ENCODE measurements at places on chromosomes 1 and 21.

DNA sequence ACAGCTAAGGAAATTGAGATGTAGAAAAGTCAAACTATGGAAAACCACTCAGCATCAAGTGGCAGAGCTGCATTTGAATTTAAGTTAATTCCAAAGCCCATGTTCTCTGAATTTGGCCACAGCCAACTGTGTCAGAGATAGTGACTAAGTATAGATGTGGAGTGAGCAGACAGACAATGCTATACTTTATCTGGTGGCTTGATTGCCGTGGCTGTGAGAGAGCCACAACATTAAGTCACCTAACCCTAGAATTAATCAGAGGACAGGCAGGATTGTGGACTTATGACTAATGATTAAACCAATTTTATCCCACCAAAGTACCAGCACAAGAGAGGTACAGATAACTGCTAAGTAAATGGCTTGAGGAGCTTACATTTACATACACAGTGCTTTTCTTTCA is 209.8 kb downstream of the TPR start:
- no peak for DNase-seq

GRCh38 chr1:26429721-26430120 is 2.4 kb upstream of the DHDDS start:
- DNase-seq: no peak

DNA sequence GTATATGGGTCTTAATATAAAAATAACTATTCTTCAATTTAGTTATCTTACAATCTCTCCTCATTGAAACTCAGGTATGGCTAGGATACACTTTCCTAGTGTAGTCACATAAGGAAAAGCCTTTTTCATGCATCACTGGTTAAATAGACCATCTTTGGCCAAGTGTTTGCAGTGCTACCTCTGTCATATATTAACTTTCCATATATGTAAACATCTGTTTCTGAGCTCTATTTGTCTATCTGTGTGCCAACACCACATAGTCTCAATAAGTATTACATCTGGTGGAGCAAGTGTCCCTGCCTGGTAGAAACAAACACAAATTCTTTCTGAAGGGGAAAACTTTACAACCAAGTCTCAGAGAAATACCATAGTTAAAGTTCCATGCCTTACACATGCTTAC is 134.6 kb downstream of the TSEN15 start:
- DNase-seq: no peak

DNA sequence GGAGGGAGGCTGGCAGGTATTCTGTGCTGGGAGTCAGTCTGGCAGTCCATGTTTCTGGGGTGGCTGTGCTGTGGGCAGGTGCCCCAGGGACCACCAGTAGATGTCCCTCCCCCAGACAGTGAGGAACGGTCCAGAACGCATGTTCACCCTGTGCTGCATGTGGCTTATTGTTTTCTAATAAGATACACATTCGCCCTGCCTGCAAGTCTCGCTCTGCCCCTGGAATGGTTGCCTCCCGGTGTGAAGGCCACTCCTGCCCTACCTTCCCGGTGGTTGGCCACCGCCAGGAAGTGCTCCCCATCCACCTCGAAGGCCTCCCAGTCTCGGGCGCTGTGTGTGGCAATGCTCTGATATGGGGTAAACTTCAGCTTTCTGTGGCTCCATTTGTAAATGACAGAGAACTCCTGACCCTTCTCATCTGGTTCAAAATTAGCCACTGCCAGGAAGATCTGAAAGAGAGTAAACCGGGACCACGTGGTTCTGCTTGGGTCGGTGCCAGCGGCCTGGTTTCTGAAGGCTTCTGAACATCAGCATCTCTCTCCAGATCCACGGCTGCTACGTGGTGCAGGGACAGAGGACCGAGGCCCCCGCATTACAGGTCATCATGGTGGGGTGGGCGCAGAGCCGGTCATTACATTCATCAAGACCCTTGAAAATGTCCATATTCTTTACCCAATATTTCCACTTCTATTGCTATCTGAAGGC is 14.5 kb downstream of the KRTAP10-1 start:
- DNase-seq: no peak

DNA sequence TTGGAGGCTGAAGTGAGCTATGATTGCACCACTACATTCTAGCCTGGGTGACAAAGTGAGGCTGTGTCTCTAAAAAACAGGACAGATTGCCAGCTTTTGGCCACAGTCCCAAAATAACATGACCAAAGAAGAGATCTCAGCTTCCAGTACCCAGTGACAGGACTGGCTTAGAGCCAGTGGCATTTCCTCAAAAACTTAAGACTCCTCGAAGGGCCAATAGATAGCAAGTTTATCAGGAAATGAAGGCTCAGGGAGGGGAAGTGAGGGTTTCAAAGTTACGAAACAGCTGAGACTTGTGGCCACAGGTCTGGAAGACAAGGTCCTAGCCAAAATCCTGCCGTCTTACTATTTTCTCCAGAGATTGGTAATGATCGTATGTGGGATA is 6.3 kb upstream of the TMEM39B start:
- DNase-seq: peak; percentile 85

DNA sequence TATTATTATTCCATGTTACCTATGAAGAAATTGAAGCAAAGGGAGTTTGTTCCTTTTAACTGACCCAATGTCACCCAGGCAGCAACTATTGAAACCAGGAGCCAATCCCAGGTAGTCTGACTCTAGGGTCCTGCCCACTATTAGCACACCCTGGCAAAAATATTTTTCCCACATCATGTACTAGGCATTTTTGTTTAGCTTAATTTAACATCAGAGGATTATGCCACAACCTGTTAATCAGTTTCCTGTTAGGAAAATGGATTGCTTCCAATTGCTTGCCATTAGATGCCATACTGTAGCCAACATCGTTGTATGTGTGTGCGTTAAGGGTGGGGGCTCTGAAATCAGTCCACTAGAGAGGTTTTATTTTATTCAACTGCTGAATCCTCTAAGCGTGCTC is 281.1 kb downstream of the DNM3 start:
- no peak for DNase-seq

GRCh38 chr1:180595966-180596365 is 35.9 kb upstream of the XPR1 start:
- no peak for DNase-seq

- DNase-seq: no peak
These were observed 3.7 kb downstream of the FASLG start for GRCh38 chr1:172662464-172663109.

DNA sequence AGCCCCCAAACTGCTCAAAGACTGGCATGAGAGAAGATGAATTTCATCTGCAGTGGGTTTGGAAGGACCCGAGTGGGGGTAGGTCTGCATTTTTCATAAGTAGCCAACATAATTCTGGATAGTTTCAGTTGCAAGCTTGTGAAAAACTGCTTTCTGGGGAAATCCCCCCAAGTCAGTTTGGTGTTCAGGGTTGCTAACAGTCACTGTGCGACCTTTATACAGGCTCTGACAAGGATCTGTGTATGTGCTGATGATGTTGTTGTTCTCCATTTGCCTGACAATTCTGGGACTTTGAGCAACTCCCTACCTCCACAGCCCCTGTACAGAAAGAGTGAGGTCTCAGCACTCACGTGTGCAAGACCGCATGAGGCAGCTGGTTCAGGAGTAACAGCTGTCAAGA is 87.9 kb downstream of the SUSD4 start:
- DNase-seq: no peak

DNA sequence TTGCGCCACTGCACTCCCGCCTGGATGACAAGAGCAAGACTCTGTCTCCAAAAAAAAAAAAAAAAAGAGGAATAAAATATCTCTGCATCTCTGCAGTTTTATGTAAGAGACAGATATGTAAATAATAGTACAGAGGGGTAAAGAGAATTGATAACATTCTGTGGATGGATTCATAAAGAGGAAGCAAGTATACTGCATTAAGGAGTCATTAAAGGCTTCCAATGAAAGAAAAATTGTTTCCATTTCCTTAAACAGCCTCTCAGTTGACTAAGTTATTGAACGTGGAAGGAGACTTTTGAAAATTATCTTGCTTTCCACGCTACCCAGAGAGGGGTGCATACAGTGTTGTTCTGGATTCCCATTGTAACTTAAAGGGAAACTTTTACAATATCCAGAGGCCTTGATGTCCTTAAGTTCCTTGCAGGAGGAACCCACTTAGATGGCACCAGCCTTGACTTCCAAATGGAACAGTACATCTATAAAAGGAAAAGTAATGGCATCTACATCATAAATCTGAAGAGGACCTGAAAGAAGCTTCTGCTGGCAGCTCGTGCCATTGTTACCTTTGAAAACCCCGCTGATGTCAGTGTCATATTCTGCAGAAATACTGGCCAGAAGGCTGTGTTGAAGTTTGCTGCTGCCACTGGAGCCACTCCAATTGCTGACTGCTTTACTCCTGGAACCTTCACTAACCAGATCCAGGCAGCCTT is 13.8 kb downstream of the CEP350 start:
- DNase-seq: no peak

DNA sequence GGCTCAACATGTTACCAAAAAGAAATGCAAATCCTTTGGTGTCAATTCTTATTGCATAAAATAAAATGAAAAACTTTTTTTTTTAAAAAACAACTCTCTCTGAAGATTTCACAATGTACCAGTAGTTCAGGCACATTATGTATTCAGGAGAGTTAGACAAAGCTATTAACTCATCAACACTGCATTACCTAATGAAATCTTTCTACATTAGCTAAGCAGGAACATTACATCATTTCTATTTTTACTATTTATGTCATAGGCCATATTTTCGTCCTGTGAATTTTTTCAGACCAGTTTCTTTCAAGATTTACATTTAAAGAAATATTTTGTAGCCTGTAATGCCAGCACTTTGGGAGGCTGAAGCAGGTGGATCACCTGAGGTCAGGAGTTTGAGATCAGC is 366.2 kb downstream of the USH2A start:
- no peak for DNase-seq

DNA sequence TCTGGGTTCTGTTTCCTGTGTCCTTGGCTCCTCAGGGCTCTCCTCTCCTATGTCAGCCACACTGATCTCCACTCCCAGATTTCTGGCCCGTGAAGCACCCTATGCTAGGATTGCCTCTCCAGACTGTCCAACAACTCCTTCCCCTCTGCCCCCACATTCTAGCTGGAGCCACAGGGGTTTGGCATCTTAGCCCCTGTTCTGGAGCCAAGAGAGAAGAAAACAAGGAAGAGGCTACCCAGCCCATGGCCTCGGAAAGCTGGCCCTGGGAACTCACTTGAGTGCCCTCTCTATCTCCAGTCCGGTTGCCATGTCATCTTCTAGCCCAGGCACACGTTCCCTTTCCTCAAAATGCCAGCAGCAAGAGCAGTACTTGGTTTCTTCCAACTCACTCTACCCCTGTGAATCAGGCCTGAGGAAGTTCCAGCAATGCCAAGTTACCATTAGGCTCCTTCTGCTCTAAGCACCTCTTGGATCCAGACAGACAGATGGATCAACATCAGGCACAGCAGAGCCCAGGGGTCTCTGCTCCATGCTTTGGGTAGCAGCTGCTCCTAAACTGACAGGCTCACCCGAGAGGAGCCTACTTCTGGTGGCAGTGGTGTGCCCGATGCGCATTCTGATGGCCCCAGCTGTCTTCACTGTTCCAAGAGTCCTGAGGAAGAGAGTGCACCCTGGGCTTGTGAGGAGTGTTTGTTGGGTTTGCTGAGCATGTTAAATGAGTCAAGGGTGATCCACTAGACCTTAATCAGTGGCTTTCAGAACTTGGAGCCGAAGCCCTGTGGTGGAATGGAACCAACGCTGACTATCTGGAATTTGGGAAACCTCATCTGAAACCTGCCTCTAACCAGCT is 11.6 kb upstream of the GPR61 start:
- DNase-seq: peak; percentile 55

- no peak for DNase-seq
These were observed 43.6 kb upstream of the PDE9A start for GRCh38 chr21:42609811-42610210.

DNA sequence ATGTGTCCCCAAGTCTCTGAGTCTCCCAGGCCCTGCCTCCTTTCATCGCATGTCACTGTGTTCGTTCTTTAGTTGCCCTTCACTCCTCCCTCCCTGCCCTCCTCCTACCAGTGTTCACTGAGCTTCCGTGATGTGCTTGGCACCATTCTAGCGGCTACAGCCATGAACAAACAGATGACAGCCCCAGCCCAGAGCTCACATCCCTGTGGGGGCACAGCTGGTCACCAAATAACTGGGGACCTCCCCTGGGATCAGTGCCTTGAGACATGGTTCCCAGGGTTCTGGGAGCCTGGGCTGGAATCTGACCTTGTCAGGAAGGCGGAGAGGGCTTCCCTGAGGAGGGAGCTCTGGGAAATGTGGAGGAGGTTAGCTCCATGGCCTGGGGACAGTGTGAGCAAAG is 320.7 kb downstream of the PTPRU start:
- no peak for DNase-seq
